Aorta (tissue), 5 donors: ENCODE measurements at places on chromosomes 6 and 20. TPM values are rescaled to one million over a fixed set of nuclear protein-coding genes. Genes with fewer than 3 reads are reported as not detected.

- no peaks in the 10 kb centered on the region for H3K36me3 ChIP-seq
- no peaks in the 10 kb centered on the region for H3K4me1 ChIP-seq
- H3K4me3 ChIP-seq = no peak overlapping the region
- DNase-seq = no peak
- no peaks in the 10 kb centered on the region for H3K27me3 ChIP-seq
Observed at GRCh38 chr6:27547157-27548075, 74.5 kb upstream of the ZNF184 start.

GRCh38 chr6:12151433-12151820 is 138.7 kb upstream of the EDN1 start:
- H3K27ac ChIP-seq = no peak overlapping the region
- no peak for DNase-seq
- H3K36me3 ChIP-seq = no peaks in the 10 kb centered on the region
- H3K4me1 ChIP-seq = no peaks in the 10 kb centered on the region
- H3K4me3 ChIP-seq = no peak overlapping the region

GPR6 gene
- total RNA-seq = not detected

HLA-C gene
- 529 TPM for total RNA-seq

SUPT3H gene
- total RNA-seq = 9.4 TPM
